Activated CD8-positive, alpha-beta memory T cell treated with anti-CD3 and anti-CD28 coated beads for 4 hours (primary cell): ENCODE measurements at places on chromosomes 5 and 9.
A peak's percentile ranks its signal among the peaks of the same experiment; 100 is the strongest.

- no peak for DNase-seq
These were observed 167.1 kb upstream of the ADRA1B start for GRCh38 chr5:159749146-159749545.

DNA sequence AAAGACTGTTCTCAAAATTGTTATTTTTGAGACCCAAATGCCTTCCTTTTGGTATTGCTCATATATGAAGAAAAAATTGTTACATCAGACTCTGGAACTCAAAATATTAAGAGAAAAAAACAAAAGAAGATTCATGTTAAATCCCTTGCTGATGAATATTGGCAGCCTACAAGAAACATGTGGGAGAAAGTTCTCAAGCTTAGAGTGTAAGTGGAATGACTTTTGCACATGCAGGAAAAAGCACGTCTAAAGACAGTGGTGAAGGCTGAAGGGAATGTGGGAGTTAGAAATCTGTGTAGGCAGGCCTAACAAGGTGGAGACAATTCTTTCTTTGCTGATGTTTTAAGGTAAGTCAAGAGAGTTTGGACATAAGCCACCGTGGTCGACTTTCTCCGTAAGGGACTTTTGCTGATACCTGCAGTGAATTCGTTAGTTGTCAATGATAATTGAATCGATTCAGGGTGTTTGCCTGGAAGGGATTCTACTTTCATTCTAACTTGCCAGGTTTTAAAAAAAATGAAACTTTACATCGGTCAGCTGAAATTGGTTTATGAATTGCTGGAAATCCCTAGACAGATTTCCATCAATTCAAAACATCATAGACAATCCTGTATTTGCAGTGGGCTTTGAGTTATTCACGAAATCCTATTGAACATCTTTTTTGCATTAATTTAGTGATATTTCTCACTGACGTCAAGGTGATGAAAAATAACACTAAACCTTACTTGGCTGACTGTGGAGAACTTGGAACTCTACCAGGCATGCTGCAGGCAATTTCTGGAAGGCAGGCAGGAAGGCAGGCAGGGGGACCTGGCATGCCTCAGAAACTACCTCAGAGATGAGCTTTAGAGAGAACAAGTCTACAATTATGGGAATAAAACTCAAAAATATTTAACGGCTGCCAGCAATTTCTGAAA, 359.1 kb upstream of the ADAMTSL1 start:
- DNase-seq, result no peak

- no peak for DNase-seq
These were observed 3.5 kb downstream of the RXFP3 start for GRCh38 chr5:33939556-33940262.

- DNase-seq, result no peak
These were observed 120.6 kb downstream of the TTLL11 start for GRCh38 chr9:121972501-121972981.

DNA sequence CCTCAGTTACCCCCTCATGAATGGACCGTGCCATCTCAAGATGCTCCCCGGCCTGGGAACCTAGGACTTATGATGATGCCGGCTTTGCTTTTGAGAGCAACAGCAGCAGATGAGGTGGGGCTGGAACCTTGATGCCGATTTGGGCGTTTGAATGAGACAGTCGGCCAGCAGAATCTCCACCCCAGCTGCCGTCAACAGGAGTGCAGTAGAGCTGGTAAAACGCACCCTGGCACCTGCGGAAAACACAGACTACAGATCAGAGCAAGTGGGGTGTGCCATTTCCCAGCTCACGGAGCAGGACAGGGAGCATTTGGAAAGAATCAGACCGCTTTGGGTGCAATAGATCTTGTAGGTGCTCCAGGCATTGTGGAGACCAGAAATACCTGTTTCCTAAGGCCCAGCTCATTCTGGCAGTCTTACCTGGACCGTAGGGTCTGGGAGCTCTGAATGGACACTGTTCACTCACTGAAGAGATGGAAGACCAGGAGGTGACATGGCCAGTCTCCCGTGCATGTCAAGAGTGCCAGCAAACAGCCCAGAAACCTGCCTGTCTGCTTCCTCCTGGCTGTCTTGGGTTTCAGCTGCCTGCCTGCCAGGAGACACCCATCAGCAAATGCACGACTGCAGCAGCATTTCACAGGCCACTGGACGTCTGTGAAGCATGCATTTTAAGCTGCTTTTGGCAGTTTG, 317.7 kb upstream of the IRX4 start:
- no peak for DNase-seq

DNA sequence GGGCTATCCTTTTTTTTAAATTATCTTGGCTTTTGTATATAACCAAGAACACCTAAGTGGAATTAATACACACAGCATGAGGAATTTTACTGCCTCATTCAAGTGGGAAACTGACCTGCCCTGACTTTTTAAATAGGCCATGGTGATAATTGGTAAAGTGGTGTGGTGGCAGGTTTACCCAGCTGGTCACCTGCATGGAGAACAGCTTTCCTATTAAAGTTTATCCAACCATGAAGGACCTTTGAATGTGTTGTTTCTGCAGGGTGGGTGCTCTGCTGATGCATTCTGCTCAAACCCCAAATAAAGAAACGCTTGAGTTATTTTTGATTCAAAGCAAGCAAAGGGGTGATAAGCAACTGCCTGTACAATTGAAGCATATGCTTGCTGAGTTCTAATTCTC, 261.0 kb upstream of the GRIN3A start:
- DNase-seq, result no peak

DNA sequence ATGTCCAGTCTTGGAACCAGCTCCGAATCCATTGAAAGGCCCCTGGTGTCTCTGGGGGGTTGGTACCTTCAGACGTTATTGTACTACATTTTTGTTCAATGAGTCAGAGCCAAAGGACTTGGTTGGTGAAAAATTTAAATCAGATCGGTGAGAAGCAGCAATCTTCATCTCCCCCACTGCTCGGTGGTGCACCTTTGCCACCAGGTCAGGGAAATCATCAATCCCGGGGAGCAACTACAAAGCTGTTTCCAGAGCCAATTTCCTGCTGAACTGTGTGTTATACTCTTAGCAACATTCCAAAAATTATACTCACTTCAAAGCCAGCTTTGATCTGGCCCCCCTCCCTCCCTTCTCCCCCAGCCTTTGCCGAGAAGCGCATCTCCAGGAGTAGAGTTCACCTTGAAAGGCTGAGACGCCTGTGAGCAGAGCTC, 375.2 kb upstream of the WWC1 start:
- DNase-seq, result no peak

- no peak for DNase-seq
These were observed 93.0 kb upstream of the MAP3K1 start for GRCh38 chr5:56722317-56722716.

- no peak for DNase-seq
These were observed 246.9 kb downstream of the MAST4 start for GRCh38 chr5:66843065-66843464.

DNA sequence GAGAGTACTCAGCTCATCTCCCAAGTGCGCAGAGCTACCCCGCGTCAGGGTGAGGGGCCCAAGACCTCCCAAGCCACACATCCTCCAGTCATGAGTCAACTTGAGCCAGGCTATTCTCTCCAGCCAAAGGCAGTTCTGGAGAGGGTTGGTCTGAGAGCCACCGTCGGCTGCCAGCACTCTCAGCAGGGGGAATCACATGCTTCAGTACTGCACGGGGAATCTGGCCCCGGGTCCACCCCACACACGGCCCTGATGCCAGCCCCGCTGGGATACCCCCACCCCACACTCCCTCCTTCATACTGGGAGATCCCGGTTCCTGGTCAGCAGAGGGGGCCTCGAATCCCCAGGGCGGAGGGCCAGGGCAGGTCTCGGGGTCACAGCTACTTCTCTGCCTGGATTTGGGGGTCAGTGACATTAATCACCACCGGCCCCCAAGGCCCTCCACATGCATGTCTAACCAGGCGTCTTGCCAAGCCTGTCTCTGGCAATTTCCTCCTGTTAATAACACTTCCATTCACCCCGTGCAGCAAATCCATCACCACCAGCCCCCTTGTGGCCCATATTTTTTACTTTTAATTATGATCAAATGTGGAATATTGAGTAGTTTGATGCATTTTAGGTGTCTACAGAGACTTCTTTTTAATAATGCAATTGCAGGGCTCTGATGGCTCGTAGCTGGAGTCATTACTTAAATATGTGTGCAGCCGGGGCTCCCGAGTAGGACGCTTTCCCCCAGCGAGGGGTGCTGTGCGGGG, 102.9 kb upstream of the PPP1R26 start:
- DNase-seq, result no peak

GRCh38 chr9:32378496-32378895, 5.9 kb upstream of the ACO1 start:
- no peak for DNase-seq

DNA sequence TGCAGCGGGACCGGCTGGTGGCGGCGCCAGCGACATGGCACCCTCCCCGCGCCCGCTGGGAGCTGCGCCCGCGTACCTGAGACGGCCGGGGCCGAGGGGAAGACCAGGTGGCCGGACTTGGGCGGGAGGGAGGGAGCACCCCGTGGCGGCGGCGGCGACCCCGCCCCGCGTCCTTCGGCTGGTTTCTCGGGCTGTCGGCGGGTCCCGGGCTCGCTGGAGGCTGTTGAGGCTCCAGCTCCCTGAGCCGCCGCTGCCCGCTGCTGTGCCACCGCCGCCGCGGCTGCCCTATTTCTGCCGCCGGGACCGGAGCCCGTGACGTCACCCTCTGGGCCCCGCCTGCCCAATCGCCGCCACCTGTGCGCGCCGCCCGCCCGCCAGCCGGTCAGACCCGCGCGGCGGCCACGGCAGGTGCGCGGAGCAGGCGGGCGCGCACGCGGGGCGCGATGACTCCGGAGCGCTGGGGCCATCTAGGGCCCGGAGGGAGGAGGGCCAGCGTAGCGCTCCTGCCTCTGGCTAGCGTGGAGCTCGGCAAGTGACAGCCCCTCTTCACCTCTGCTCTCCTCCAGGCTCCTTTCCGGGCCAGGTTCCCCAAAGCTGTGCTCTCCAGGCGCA, at the start of gene FSTL4:
Gene FSTL4, minus strand, starts transcription at position 293 of the 612 bp plus-strand sequence.
- no peak for DNase-seq

DNA sequence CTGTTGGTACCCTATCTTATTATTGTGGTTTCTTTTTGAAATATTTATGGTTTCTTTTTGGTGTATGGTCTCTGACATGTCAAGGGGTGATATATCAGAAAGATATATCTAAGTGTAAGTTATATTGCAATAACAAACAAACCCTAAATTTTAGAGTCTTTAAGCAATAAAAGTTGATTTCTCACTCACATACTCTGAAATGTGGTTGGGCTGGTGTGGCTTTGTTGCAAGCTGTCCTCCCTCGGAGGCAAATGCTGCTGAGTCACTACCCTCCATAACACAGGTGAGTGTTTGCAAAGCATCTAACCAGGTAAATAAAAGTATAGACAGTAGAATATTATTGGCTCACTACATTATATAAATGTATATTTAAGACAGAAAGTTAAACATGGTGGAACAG, 253.2 kb downstream of the CDH18 start:
- DNase-seq, result no peak

- peak; percentile 91 for DNase-seq
These were observed at the start of the genes C8G and FBXW5 for GRCh38 chr9:136944519-136945332. TSS of gene C8G (plus strand) at chr9:136945243. CDS start at chr9:136945321, 78 bp downstream. TSS of gene FBXW5 (minus strand) at chr9:136944738. CDS start at chr9:136944083, 655 bp downstream.

GRCh38 chr9:112872019-112872418, 18.7 kb downstream of the SLC46A2 start:
- no peak for DNase-seq

DNA sequence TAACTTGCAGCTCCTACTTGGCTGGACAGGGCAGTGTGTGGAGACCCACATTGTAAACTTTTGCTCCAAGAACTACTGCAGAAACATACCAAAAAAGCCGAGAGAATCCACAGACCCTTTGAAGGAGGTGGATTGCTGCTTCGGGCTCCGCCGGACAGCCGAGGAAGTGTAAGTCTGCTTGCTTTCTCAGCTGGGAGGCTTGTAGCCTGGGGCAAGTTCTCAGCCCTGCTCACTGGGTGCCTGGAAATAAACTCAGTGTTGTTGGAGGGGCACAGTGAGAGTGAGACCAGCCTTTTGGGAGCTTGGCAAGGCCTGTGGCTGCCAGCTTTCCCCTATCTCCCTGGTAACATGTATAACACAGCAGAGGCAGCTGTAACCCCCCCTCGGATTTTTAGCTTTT, 215.6 kb downstream of the SYK start:
- no peak for DNase-seq

- no peak for DNase-seq
These were observed 156.8 kb downstream of the MACROH2A1 start for GRCh38 chr5:135242021-135242865.

DNA sequence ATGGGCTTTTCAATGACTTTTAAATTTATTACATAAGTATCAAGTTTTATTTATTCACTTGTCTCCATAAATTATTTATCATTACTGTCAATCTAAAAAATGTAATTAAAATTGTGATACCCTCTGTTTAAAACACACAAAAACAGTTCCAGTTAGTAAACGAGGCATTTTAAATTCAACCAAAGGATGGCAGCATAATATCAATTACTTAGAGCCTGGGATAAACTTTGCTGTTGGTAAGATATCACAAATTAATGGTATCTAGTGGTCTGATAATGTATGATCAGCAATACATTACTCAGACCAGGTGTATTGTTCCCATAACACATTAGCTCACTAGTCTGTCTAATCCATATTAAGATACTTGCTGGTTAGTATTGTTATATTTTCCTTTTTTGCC, 9.6 kb upstream of the IFNE start:
- DNase-seq, result no peak

DNA sequence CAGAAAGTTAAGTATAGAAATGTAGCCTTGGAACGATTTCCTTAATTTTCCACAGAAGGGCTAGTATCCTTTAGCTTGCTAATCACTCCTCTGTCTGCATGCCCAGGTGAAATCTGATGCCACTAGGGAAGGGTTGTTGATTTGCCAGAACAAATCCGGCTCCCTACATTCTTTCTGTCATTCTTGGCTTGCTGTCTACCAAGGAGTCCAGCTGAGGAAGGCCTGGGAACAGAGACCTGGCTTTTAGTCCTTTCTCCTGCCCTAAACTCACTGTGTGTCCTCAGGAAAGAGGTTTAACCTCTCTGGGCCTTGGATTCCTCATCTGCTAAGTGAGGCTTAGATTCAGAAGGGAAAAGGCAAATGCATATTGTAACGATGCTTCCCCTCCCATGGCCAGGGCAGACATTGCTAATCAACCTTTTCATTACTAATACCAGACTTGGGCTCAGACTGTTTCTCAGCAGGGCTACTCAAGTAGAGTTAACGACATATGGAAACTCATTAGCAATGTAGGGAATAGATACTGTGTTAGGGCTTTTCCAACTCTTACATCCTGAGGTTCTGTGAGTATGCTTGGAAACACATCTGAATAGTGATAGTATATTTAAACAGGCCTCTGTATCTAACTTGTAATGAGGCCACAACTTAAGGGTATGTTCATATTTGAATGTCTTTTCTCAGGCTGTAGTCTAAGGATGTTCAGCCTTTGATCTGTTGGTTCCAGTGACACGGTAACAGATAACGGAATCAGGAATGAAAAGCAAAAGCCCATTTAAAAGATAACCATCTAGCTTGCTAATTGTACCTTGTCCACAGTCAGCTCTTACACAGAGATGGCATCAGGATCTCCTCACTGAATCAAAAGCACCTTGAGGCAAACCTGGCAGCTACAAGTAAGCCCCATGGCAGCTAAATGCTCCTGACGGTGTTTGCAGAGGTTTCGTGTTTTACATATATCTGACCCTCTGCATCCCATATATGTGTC, 4.1 kb downstream of the GALNT10 start:
- DNase-seq, result no peak

- DNase-seq, result no peak
These were observed 63.5 kb upstream of the KLF9 start for GRCh38 chr9:70477907-70478480.

GRCh38 chr5:102969641-102970040, 150.3 kb downstream of the GIN1 start:
- DNase-seq, result no peak

GRCh38 chr5:181052672-181053487, 12.8 kb downstream of the BTNL9 start:
- no peak for DNase-seq

GRCh38 chr5:27437594-27438200, 399.3 kb upstream of the CDH9 start:
- no peak for DNase-seq
